ENCODE measurements at places on chromosomes 6 and 20.

DNA sequence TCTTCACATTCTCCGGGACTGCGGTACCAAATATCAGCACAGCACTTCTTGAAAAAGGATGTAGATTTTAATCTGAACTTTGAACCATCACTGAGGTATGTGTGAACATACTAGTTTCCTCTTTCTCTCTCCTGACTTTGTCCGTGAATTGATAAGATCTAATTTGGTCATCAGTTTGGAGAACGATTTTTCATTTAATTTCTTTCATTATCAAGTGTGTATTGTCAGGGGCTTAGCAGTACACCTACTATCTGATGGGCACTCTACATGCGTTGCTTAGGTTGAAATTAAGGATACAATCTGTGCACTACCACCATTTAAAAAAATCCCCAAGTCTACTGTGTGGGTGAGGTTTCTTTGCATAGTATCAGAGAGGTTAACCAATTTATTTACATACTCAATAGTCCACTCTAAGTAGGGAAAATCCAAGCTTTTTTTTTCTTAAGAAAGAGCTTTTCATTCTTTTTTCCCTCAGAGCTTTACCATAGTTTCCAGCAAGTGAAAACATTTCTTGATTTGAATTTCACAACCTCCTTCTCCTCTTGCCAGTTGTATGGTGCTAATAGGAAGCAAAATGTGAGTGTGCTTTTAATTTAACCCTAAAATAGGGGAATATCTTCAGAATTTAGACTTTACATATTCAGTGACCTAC, 105.4 kb upstream of the ESR1 start:
- DNase-seq = no peak

- no peak for DNase-seq
These were observed 732.2 kb downstream of the CBLN4 start for GRCh38 chr20:55273149-55273548.

DNA sequence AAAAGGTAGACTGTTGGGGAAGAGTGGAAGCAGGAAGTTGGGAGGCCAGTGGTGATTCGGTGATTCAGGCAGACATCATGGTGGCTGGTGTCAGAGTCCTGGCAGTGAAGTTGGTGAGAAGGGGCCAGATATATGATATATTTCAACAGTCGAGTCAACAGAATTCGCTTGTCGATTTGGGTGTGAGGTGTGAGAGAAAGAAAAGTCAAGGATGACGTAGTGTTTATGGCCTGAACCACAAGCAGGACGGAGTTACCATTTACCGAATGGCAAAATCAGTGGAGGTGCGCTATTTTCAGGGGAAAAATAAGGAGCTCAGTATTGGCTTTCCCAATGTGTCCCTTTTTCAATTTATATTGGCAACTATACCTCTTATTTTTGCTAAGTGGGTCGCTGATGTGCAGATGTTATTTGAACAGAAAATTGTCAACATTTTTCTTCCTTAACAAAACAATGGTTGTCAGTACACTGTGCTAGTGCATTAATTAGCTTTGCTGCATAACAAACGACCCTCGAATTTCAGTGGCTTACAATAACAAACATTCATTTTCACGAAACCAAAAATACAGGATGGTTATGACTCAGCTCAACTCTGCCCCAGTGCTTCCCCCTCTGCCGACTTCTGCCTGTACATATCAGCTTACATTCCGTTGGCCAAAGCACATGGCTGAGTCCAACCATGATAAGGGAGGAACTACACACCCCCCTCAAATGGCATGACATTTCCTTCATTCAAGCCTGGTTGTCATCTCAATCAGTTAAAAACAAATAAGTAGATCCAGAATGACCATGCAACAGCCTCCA, 255.0 kb upstream of the ZFP64 start:
- no peak for DNase-seq

GRCh38 chr6:6654599-6655575, 66.4 kb downstream of the LY86 start:
- peak; percentile 86 for DNase-seq

DNA sequence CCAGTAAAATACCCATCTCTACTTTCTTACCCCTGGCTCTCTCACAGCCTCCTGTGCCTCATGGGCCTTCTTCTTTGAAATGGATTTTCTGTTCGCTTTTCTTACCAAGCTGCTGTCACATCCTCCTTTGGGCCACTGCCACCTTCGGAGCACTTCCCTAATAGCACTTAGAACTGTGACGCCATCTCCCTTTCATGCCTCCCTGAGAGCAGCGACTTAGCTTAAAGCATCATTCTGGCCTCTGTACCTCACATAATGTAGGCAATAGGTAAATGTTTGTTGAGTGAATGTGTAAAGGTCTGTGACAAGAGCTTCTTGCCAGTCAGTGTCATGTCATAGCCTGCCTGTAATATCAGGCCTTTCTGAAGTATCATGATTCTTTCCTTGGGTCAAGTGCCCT, 78.8 kb downstream of the ADGRG6 start:
- DNase-seq = no peak

DNA sequence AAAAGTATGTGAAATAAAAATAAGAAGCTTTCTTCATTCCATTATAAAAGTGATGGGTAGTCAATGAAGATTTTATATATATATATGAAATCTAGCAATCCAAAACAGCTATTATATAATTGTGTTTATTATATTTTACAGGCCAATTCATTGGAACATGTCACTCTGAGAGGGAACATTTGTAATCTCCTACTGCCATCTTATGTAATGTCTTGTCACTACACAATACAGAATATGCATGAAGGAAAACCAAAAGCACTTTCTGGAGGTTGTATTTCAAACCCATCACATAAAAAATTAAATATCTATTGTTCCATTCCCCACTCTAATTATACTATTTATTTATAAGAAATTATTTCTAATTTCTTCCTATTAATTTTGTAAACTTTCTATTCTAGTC, 31.5 kb upstream of the IRAK1BP1 start:
- no peak for DNase-seq

DNA sequence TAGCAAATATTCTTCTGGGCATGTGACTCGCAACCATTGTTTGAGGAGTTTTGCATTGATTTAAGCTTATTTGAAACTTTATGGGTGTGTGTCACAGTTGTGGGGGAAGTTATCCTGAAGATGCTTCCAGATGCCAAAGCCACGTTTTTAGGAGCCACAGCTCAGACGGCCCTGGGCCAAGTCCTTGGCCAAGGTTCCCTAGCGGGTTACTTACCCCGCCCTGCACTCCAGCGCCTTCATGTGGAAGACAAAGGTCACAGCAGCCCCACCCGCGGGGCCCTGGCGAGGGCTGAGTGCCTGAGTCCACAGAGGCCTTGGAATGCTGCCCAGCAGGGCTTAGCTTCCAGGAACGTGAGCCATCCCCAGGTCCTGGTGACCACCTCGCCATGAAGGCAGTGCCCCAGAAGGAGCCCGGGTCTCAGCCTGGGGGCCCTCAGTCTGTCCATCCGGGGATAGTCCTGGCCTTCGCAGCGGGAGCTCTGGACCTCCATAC, 308.3 kb downstream of the CDH4 start:
- no peak for DNase-seq

- DNase-seq = no peak
These were observed 22.5 kb downstream of the PLAGL2 start for GRCh38 chr20:32184961-32185603.

DNA sequence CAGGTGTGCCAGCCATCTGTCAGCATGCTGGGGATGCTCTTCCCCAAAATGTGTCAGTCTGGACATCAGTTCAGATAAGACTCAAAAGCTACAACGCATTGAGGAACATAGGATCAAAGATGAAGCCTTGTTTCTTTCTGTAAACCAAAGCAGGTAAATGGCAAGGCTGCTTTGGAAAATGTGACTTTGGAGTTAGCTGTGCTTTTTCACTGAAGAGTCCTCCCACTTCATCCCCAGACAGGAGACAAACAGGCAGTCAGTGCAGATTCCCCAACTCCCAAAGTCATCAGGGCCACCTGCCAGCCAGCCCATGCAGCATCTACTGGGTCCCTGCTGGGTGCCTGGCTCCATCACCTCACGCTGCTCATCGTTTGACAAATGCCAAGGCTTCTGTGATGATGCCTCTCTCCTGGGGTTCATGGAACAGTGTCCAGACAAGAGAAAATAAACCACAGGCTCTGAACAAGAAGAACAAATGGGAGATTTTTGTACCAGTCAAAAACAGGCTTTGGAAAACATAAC, 205.0 kb upstream of the BTBD3 start:
- no peak for DNase-seq

GRCh38 chr20:2005359-2005758, 11.5 kb upstream of the PDYN start:
- DNase-seq = no peak

- DNase-seq = no peak
These were observed 115.5 kb downstream of the SOD2 start for GRCh38 chr6:159577564-159577963.

- DNase-seq = no peak
These were observed 2.1 kb downstream of the RAET1E start for GRCh38 chr6:149895833-149896271.

GRCh38 chr6:72746276-72746675, 124.4 kb downstream of the KCNQ5 start:
- no peak for DNase-seq

GRCh38 chr6:166436195-166437139, 53.7 kb upstream of the MPC1 start:
- no peak for DNase-seq

DNA sequence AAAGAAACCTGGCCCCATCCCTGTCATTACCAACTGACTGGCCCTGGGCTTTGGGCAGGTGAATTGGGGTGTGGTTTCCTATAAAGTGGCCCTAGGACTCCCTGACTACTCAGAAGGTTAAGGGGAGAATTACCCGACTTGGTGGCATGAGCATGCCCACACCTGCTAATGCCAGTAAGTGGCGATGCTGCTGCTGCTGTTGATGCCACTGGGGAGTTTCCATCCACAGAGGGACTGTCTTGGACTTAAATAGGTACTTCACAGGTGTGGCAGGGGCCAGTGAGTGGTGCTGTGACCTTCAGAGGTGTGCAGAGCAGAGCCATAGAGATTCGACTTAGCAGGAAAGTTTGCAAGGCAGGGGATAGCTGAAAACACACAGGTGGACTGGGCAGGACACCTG, 32.6 kb upstream of the MDFI start:
- DNase-seq = no peak

DNA sequence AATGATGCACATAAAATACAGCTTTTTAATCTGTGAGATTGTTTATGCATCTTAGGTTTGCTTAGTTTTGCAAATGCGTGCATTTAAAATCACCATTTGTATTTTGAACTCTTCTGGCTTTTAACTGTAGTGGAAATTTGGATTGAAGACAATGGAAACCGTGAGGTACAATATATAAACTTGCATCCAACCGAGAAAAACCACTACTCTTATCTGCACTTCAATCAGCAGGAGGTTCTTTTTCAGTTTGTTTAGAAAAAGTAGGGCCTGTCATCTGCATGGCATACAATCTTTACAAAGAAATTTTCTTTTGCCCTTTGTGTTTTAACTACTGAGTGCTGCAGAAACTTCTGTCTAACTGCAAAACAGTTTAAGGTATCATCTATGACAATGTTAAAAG, 132.8 kb downstream of the LAMA2 start:
- DNase-seq = no peak

DNA sequence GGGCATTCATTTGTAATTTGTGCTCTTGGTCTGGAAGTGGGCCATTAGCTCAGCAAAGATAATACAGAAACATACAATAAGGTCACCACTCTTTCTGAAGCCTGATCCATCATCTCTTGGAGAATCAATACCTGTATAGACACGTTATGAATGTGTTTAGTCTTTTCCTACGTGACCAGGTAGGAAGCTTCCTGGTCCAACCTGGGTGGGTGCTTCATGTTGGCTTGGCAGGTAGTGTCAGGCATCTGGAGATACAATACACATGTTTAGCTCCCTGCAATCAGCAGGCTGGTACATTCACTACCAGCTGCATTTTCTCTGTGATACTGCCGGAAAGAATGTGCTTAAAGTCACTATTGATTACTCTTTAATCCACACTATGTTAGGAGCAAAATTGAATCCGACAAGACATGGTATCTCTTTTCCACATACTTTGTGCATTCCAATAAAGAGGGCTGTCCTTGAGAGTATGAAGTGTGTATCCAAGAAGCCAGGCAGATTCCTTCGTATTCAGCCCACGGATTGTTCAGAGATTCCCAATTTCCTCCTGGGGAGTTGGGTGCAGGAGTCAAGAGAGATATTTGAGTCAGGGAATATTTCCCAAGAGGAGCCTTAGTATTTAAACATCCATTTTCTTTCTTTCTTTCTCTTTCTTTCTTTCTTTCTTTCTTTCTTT, 49.9 kb upstream of the RANBP9 start:
- DNase-seq = no peak

GRCh38 chr6:100626721-100627120, 162.0 kb upstream of the SIM1 start:
- DNase-seq = no peak

DNA sequence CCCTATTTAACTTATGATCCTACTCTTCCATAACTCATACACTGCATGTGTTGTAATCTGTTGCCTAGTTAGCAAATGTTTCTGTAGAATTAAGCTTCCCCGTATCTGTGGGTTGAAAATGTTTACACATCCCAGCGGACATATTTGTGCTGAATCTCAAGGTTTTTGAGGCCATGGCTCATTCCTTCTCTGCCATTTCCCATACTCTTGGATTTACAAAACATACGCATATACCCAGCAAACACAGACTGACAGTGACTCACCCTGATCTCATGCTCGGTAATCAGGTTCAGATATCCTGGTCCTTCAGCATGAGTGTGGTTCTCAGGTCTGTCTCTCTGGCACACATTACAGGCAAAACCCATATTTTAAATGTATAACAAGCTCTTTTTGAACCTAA, 58.7 kb downstream of the AGPAT4 start:
- no peak for DNase-seq

- no peak for DNase-seq
These were observed 110.1 kb upstream of the ADTRP start for GRCh38 chr6:11888727-11889126.

DNA sequence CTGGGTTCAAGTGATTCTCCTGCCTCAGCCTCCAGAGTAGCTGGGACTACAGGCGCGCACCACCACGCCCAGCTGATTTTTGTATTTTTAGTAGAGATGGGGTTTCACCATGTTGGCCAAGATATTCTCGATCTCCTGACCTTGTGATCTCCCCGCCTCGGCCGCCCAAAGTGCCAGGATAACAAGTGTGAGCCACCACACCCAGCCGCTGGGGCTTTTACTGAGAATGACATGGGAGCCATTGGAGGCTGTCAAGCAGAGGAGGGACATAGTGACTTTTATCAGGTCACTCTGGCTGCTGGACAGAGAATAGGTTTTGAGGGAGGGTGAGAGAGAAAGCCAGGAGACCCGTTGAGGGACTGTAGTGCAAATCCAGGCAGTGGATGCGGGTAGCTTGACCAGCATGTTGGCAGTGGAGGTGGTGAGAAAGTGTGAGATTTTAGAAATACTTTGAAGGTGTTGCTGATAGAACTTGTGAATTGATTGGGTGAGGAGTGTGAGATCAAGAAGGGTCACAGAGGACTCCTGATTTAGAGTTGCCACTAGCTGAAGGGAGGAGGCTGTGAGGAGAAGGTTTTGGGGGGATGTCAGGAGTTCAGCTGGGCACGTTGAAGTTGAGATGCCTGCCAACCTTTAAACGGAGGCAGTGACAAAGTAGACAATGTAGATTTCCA, 14.7 kb downstream of the ZNF341 start:
- no peak for DNase-seq

GRCh38 chr20:2993250-2993649, 50.2 kb upstream of the GNRH2 start:
- DNase-seq = no peak

- no peak for DNase-seq
These were observed 35.8 kb downstream of the DTNBP1 start for GRCh38 chr6:15626878-15627674.

Data from GF-D8 (cell line).